ENCODE measurements at places on chromosomes 5 and 9.

DNA sequence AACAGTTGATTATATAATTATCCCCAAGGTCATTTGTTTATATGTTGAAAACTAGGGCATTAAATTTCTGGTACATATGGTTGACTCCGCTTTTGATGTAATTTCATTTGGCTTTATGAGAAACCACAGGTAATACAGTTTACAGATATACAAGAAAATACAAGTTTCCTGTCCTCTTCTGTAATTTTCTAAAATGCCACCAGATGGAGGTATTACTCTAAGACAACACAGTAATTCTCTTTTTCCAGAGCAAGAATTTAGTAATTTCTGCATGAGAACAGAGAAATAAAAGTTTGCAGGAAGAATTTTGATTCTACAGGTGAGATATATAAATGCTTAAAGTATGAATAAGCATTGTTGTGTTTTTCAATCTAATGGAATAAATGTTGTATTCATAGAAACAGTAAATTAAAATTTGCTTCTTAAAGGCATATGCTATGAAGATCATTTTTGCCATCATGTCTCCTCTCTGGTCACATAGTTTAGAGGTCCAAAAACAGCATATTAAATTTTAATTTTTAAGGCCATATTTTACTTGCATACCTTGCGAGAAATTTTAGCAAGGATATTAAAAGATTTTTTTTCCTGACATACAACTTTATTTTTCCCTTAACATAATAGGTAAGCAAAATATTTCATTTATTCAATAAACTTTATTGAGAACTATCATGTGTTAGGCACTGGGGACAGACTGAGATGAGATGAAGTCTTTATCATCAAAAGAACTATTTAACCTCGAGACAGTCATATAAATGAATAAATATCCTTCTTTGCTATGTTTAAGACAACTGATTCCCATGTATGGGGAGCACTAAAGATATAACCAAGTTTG, 22.7 kb downstream of the CHD1 start:
- no peak for DNase-seq

- DNase-seq, result no peak
Observed at GRCh38 chr5:163604013-163604412, 98.6 kb downstream of the MAT2B start.

GRCh38 chr9:92962846-92963245, 15.5 kb downstream of the FGD3 start:
- no peak for DNase-seq

DNA sequence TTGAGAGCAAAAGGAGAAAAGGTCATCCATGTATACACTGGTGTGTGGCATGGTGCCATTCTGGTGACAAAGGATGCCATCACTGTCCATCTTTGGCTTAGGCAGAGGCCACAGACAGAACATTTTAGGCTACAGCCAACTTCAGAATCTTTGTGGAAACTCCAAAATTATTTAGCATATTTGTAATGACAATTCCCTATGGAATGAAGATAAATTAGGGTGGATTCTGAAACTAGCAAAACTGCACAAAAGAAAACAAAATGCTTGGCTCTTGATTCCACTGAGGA, 92.5 kb downstream of the FBXW11 start:
- no peak for DNase-seq

GRCh38 chr5:120958877-120959485, 494.9 kb downstream of the PRR16 start:
- no peak for DNase-seq

GRCh38 chr9:127773272-127773671, 5.2 kb downstream of the SH2D3C start:
- no peak for DNase-seq

GRCh38 chr5:56105511-56106291, 110.9 kb upstream of the IL6ST start:
- DNase-seq, result no peak

GRCh38 chr9:128747241-128747640, 23.3 kb upstream of the ZDHHC12 start:
- no peak for DNase-seq

DNA sequence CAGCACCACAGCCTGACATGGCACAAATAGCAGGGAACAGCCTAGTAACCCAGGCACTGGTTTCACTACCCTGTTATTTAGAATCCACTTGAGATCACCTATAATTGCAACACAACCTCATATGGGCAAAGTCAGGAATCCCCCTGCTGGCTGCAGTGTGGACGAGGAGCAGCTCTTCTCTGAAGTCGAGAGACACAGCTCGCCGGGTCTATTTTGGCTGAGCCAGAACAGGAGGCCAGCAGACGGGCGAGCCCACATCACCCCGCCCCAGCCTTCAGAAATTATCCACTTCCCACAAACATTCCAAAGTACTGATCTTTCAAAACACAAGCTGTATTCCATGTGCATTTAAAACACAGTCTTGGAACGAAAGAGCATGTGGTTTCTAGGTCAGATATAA, 179.0 kb downstream of the ROR2 start:
- DNase-seq, result no peak

DNA sequence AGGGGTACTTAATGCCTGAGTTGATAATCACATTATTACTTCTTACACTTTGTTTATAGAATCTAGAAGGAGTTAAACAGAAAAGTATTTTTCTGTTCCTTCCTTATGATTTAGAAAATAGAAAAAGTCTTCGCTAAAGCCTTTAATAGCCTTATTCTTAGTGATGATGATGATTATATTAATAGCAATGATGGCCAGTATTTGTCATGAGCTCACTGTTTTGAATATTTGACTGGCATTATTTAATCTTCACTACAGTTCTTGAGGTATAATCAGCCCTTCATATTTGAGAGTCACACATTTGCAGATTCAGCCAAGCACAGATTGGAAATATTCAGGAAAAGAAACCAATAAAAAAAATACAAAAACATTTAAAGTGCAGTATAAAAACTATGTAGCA, 23.3 kb downstream of the NIPBL start:
- no peak for DNase-seq

DNA sequence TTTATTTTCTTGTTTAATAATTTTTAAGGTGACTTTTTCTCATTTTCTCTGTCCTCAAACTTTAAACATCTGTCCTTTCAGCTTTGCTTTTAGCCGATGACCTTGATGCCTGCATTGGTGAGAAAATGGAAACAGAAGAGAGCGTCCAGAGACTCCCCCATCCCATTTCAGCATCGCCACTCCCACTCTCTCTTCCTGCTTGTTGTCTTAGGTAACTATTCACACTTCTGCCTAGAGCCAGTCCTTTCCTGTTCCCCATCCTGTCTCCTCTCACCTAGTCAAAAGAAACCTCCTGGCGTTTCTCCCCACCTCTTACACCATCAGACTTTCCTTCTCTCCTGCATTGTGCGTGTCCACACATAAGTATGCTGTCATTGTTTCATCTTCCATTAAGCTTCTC, 124.6 kb downstream of the MAST4 start:
- no peak for DNase-seq

DNA sequence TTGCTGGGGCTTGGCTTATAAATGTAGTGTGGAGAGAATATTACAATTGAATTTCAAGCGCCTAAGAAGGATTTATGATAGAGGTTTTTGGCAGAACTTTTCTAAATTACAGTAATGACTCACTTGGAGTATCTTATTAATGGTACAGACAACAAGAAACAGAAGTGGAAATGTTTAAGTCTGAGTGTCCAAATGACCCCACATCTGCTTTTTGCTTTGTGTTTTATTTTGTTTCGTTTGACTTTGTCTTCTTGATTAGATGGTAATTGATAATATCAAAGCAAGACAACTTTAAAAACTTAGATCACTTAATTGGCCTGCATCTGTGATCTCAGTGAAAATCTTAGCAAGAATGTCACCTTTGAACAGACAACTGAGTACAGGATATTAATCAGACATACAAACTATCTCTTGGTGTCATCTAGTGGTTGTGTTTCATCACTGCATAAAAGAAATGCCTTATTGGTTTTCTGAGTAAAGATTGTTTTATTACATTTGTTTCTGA, 577.4 kb downstream of the ISL1 start:
- no peak for DNase-seq

DNA sequence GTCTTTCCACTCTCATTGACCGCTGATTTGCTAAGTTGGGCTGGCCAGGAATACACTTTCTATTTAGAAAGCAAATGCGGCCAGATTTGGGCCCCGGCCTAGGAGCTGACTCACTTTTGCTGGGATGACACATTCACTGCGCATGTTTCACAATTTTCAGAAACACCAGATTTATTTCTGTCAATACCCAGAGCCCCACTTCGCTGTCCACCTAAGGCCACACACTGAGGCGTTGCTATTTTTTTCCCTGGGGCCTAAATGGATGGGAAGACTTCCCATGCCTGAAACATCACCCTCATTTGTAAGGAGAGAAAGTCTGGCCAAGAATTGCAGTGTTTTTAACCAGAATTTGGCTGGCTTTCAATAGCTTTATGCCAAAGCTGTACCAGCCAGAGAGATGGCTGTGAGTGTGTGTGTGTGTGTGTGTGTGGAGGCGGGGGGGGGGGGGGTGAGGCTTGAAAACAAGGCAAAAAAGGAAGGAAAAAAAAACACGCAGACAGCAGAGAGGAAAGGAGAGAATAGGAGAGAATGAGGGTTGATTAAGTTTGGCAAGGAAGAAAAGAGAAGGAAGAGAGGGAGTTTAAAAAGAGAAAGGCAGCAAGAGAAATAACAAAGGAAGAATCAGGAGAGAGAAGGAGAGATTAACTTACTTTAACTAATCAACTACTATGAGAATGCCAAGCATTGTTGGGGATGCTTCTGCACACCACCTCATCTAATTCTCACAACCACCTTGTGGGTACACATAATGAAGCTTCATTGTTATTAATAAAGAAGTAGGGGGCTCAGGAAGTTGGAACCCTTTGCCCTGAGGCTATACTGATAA, 261.4 kb upstream of the KLF4 start:
- no peak for DNase-seq

- DNase-seq, result no peak
Observed at GRCh38 chr5:136905571-136905970, 540.2 kb upstream of the TRPC7 start.

DNA sequence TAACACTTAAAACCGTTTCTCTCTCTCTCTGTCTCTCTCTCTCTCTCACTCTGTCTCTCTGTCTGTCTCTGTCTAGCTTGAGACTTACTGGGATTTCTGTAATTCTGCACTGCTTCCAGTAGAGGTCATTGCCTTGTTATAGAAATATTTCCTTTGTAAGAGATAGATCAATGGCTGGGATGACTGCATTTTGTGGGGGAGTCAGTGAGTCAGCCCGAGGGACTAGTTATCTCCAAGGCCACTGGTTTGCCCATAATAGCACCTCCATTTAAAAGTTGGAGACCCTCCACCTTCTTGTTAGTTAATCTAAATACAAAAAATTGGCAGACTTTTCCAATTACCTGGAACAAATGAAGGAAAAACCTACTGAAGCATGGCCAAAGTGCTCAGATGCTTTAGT, 547.2 kb downstream of the LRRC70 start:
- DNase-seq, result no peak

- no peak for DNase-seq
Observed at GRCh38 chr5:151703227-151703626, 16.5 kb upstream of the SPARC start.

- no peak for DNase-seq
Observed at GRCh38 chr9:107065549-107065948, 202.6 kb downstream of the ZNF462 start.

DNA sequence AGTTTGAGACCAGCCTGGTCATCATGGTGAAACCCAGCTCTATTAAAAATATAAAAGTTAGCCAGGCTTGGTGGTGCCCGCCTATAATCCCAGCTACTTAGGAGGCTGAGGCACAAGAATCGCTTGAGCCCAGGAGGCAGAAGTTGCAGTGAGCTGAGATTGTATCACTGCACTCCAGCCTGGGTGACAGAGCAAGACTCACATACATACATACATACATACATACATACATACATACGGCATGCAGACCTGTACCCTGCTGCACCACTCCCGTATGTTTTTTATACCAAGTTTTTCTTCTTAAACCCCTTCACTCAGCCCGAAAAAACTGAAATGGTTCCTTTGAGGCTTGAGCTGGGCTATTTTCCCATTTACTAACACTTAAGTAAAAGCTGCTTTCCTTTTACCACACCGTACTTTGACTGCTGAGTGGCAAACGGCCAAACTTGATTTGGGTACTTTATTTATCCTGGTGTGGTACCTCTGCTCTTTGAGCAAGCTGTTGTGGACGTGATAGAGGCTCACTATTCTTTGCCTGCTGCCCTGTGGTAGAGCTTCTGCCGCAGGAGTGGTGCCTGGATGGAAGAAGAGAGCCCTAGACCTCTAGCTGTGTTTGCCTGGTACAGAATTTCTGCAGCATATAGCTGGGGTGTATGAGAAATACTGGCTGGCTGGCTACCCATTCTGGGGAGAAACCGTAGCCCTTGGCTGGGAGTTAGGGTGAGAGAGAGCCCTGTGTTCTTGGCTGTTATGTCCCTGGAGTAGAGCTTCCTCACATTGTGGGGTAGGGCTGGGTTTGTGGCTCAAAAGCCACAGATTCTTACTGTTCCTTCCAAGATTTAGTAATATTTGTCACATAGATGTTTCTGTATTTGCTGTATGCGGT, 19.4 kb downstream of the IPO11 start:
- no peak for DNase-seq

GRCh38 chr5:66994790-66995189, 201.8 kb downstream of the CD180 start:
- DNase-seq, result no peak
